ENCODE measurements at places on chromosomes 6 and 20.

DNA sequence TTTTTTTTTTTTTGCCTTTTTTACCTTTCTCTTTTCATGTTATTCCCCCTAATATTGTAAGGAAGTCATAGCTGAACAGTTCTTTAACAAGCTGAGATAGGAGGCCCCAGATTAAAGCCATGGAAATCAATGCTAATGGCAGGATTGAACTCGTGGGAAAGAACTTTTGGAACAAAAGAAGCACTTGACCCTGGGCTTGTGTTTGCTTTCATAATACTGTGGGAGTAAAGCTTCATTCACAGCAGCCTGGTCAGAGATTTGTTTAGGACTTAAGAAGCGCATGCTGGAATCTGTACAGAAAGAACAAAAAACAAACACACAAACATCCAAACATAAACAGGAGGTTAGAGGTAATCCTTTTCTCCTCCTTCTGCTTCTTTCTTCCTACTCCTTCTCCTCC lies 5.1 kb downstream of the HEY2 start:
- no peak for DNase-seq

GRCh38 chr6:34513646-34514045 lies 42.5 kb downstream of the SPDEF start:
- DNase-seq: no peak

DNA sequence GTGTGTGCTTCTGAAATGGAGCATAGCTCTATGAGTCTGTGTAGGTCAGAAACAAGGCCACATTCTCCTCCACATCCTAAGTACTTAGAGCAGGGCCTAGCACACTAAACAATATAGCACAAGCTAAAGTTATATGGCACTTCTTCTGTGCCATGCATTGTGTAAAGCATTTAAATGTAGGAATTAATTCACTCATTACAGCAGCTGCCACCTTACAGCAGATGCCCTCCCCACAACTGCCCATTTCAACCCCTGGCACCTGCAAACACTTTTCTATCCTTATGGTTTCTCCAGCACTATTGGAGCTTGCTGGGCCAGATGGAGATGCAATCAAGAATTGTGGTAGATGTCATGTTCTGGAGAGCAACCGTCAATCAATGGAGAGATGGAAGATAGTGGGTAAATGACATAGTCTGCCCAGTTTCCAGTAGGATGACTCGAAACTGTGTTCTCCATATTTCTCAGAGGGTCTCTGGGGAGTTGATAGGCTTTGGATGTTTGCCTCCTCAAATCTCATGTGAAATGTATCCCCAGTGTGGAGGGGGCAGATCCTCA lies 373.7 kb downstream of the DOK5 start:
- no peak for DNase-seq

GRCh38 chr6:158629367-158630221 lies 14.9 kb downstream of the DYNLT1 start:
- DNase-seq: no peak

GRCh38 chr6:51289041-51289440 lies 470.4 kb downstream of the TFAP2B start:
- no peak for DNase-seq

DNA sequence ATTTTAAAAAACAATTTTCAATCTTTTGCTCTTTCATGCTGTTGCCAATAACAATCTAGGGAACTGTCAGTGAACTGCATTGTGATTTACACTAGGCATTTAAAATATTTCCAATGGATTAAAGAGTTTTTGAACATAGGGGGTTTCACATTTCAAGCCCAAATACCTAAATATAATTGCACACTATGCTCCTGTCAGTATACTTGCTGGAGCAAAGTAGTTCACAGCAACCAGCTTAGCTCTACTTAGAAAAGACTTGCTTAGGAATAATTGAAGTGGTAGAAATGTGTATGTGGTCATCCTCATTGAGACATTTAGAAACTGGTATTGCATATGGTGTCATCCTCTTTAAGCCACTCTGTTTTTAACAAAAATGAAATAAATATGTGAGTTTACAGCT lies 41.7 kb upstream of the REV3L start:
- DNase-seq: no peak

Measured in COR-L47 (cell line).